Fibroblast of villous mesenchyme (primary cell): ENCODE measurements at places on chromosomes 4 and X.

- DNase-seq: peak; percentile 84
Measured at GRCh38 chrX:46601283-46601682, 27.7 kb downstream of the CHST7 start.

DNA sequence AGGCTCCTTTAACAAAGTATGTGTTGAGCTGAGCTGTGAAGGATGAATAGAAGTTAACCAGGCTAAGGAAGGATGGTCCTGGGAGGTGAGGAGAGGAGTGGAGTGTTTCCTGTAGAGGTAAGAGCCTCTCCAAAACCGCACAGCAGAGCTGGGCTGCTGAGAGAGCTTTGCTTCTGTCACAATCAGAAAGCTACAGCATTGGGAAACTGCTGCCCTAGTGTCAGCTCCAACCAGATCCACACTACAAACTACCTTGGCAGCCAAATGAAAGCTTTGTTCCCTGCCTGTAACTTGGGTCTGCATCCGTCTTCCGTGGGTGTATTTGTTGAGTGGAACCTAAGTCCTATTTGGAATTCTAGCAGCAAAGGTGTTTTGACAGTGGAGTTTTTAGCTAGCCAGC is 91.8 kb downstream of the REPS2 start:
- DNase-seq: peak; percentile 4

DNA sequence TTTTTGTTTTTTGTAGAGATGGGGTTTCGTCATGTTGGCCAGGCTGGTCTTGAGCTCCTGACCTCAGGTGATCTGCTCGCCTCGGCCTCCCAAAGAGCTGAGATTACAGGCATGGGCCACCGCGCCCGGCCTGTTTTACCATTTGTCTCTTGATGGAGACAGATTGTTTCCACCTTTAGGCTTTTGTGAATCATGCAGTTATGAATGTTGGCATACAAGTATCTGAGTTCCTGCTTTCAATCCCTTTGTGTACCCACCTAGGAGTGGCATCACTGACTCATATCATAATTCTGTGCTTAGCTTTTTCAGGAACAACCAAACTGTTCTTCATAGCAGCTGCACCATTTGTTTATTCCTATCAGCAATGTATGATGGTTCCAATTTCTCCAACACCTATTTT is 20.2 kb upstream of the MGST2 start:
- DNase-seq: no peak

- no peak for DNase-seq
Measured at GRCh38 chrX:150212672-150213480, 150.2 kb upstream of the MAMLD1 start.

- DNase-seq: no peak
Measured at GRCh38 chrX:39472161-39472560, 625.6 kb downstream of the BCOR start.

DNA sequence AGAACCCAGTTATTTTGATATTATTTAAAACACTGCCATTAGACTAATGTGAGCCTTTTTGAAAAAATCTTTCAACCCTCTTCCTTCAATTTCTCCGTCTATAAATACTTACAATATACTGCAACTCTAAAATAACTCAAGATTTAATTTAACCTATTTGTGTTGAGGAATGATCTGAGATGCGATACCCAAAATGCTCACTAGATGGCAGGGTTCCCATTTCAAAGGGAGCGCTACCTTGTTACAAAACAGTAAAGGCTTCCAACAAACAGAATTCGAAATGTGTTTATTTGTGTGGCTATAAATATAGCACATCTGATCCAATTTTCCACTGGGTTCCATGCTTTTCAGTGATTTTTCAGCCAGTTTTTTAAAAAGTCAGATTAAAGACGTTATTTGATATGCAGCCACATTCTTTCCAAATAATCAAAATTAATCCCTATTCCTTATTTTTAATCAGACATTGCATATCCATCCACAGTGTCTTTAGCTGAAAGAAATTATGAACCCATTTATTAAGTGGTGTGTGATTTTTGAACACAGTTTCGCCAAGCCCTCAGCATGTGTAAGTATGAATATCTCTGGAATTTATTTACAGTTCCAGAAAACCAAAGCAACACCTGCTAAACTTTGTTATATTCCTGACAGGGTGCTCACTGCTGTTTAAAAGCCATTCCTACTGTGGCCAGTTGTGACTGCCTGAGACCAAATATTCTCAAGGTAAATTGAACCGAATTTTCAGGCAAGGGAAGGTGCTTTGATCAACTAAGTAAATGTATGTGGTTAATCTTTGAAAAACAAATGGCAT is 668.0 kb upstream of the LCORL start:
- DNase-seq: peak; percentile 72
